ENCODE measurements at places on chromosomes 7 and 10.

DNA sequence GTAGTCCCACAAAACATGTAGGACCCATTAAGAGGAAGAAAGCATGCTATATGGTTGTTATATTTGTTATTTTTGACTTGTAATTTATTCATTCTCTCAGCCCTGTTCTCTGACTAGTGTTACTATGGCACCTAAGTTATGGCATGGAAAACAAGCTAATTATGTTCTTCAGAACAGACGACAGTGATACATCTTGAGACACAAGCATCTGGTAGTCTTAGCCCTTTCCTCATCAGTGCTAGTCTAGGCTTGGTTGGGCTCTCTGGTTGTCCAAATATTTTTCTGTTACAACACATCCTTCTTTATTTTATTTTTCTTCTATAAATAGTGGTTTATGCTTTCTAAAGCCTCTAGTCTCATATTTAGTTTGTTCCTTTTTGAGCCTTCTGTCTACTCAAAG is 308.3 kb upstream of the KAT6B start:
- DNase-seq: no peak

- no peak for DNase-seq
These were observed 4.5 kb upstream of the MACROH2A2 start for GRCh38 chr10:70048030-70048723.

GRCh38 chr7:17651863-17652385 is 288.4 kb downstream of the SNX13 start:
- DNase-seq: no peak

GRCh38 chr7:100122568-100122967 is 3.1 kb downstream of the CNPY4 start:
- no peak for DNase-seq

GRCh38 chr7:116496653-116497052 is 2.9 kb upstream of the CAV2 start:
- DNase-seq: no peak

GRCh38 chr7:71857338-71857737 is 554.8 kb downstream of the CALN1 start:
- no peak for DNase-seq

DNA sequence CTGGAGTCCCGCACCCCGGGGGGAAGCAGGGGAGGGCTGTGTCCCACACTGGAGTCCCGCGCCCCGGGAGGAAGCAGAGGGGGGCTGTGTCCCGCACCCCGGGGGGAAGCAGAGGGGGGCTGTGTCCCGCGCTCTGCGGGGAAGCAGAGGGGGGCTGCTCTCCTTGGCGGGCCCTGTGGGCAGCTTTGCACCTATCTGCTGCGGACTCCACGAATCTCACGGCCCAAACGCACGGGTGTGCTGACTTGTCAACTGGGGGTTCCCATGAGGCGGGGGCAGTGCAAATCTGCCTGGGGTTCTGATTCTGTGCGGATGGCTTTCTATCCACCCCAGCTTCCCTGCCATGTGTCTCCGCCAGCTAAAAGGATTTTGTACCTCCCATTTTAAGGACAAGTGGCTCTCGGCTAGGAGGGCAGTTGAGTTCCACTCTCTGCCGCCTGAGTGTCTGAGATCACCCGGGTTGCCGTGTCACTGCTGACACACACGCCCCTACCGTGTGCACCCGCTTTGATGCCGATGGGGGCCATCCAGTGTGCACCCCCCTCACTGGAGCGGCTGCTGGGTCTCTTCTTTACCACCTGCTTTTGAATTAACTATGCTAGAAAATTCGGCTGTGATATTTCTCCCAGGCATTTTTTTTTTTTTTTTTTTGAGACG is 20.5 kb downstream of the GPER1 start:
- DNase-seq: no peak

GRCh38 chr7:503575-504111 is 16.0 kb downstream of the PDGFA start:
- DNase-seq: no peak

GRCh38 chr10:74991435-74991834 is 120.0 kb upstream of the SAMD8 start:
- DNase-seq: peak; percentile 22

GRCh38 chr10:113140143-113141011 is 190.3 kb downstream of the TCF7L2 start:
- DNase-seq: no peak

- DNase-seq: no peak
These were observed 670.6 kb downstream of the PCDH15 start for GRCh38 chr10:54130394-54130793.

- no peak for DNase-seq
These were observed 160.5 kb downstream of the BAMBI start for GRCh38 chr10:28837613-28838390.

- DNase-seq: no peak
These were observed 328.9 kb downstream of the PRPF18 start for GRCh38 chr10:13915710-13916109.

GRCh38 chr7:16685535-16685934 is 39.6 kb downstream of the BZW2 start:
- DNase-seq: no peak

- no peak for DNase-seq
These were observed 91.7 kb downstream of the MARCHF5 start for GRCh38 chr10:92382631-92383030.

Measured in Panc1 (cell line).